Pancreas (tissue), 10 donors: ENCODE measurements at places on chromosomes 11 and 22. TPM values are rescaled to one million over a fixed set of nuclear protein-coding genes. Genes with fewer than 3 reads are reported as not detected.

The NKAPD1 gene
- total RNA-seq: 7.5 TPM

DNA sequence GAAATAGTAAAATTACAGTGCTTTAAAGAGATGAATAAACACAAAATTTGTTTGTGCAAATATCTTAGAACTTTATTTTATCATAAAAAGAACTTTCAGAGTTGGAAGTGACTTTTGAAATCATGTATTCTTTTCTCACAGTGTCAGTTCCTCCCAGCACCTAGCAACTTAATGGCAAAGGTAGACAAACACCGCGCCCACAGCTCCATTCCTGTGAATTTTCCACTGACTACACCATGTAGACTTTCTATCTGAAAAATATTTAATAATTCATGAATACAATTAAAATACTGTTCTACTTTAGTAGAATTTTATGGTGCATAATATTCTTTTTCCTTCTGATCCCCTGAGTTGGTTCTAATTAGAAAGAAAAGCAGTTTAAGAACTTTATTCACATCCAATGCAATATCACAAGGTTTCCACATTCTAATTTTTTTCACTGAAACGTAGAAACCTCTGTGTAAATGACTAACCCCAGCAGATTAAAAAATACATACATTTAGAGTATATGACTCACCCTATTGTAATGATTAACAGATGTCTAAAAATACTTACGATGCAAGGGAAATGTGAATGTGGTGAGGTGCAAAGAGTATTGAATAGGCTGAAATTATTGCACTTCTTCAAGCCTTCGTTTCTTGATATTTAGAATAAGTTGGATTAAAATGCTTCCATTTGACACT, 218.2 kb upstream of the CCDC179 start:
- H3K4me3 ChIP-seq: no peak overlapping the region
- H3K27ac ChIP-seq: no peak overlapping the region
- H3K36me3 ChIP-seq: no peaks in the 10 kb centered on the region
- DNase-seq: no peak
- no peaks in the 10 kb centered on the region for H3K4me1 ChIP-seq

GRCh38 chr22:41690476-41690875, 1.8 kb upstream of the SNU13 start:
- H3K4me1 ChIP-seq: no peaks in the 10 kb centered on the region
- H3K27me3 ChIP-seq: no peaks in the 10 kb centered on the region
- H3K27ac ChIP-seq: no peak overlapping the region
- DNase-seq: peak; percentile 48
- H3K4me3 ChIP-seq: no peak overlapping the region
- no peaks in the 10 kb centered on the region for H3K36me3 ChIP-seq

The DPAGT1 gene
- total RNA-seq: 24.9 TPM

The SMCO4 gene
- 31.8 TPM for total RNA-seq

The ANKK1 gene
- 0.14 TPM for total RNA-seq

DNA sequence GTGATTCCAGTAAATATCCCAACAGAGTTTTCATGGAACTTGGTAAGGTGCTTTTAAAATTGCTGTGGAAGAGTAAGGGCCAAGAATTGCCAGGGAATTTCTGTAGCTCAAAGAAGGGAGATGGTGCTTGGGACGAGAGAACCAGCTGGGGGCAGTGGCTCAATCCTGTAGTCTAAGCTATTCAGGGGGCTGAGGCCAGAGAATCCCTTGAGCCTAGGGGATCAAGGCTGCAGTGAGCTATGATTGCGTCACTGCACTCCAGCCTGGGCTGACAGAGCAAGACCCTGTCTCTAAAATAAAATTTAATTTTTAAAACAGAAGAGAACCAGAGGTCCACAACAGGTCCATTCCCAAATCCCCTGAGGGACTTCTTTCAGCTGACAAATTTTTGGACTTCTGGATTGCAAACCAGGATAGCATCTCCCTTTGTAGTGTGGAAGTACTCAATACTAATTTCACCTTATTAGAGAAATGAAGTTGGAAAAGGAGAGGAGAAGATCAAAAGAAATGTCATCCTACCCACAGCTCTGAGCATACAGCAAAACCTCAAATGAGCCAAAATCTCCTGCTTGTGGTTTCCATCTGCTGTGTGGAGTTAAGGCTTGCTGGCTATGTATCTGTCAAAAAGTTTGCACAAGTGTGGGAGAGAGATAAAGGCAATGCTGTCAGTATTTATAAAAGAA, 59.2 kb upstream of the CLPB start:
- H3K27ac ChIP-seq: no peak overlapping the region
- H3K27me3 ChIP-seq: no peaks in the 10 kb centered on the region

DNA sequence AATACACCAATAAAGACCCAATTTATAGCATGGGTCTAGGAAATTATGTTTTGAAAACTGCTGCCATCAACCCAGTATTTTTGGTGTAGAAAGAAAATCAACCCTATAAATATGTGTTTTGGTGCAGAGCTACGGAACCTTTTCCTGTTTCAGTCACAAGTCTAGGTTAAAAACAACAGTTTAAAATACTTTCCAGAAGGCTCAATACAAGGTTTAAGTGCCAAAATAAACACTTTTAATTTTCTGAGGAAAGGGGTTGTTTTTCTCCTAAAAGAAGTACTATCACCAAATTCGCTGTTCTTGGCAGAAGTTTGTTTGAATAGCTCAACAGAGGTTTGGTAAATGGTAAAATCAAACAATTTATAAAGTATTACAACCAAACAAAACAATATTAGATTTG, 201.3 kb downstream of the TMEM135 start:
- no peak overlapping the region for H3K4me3 ChIP-seq
- no peaks in the 10 kb centered on the region for H3K27me3 ChIP-seq
- no peaks in the 10 kb centered on the region for H3K36me3 ChIP-seq
- H3K4me1 ChIP-seq: no peaks in the 10 kb centered on the region
- no peak overlapping the region for H3K27ac ChIP-seq

DNA sequence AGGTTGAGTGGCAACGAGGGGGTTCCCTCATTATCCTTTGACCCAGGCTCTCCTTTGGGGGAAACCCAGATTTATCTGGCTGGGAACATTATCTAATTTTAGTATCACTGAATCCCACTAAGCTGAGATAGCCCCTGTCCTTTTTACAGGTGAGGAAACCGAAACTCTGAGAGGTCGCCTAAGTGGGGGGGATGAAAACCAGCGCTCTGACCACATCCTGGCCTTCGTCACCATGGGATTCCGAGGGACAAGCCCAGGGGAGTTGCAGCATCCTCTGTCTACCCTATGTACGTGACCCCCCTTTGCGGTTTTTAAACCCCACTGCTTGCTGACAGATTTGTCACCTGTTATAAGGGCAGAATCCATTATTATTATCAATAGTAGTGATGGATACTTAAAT, 61.0 kb downstream of the ISX start:
- DNase-seq: no peak
- no peak overlapping the region for H3K4me3 ChIP-seq
- no peaks in the 10 kb centered on the region for H3K4me1 ChIP-seq
- H3K27ac ChIP-seq: no peak overlapping the region
- H3K36me3 ChIP-seq: no peaks in the 10 kb centered on the region

GRCh38 chr11:64378335-64378880, 19.4 kb downstream of the RPS6KA4 start:
- H3K36me3 ChIP-seq: no peaks in the 10 kb centered on the region
- no peak overlapping the region for H3K27ac ChIP-seq
- H3K4me3 ChIP-seq: no peak overlapping the region
- H3K4me1 ChIP-seq: peaks cover 3% of the 10 kb centered on the region

- no peak overlapping the region for H3K27ac ChIP-seq
- no peaks in the 10 kb centered on the region for H3K36me3 ChIP-seq
- H3K4me3 ChIP-seq: no peak overlapping the region
- H3K27me3 ChIP-seq: no peaks in the 10 kb centered on the region
- no peaks in the 10 kb centered on the region for H3K4me1 ChIP-seq
Measured at GRCh38 chr11:83464160-83464944, 178.2 kb upstream of the CCDC90B start.

The HBB gene
- total RNA-seq: 3.3 TPM

The SUSD2 gene
- total RNA-seq: 7.2 TPM

DNA sequence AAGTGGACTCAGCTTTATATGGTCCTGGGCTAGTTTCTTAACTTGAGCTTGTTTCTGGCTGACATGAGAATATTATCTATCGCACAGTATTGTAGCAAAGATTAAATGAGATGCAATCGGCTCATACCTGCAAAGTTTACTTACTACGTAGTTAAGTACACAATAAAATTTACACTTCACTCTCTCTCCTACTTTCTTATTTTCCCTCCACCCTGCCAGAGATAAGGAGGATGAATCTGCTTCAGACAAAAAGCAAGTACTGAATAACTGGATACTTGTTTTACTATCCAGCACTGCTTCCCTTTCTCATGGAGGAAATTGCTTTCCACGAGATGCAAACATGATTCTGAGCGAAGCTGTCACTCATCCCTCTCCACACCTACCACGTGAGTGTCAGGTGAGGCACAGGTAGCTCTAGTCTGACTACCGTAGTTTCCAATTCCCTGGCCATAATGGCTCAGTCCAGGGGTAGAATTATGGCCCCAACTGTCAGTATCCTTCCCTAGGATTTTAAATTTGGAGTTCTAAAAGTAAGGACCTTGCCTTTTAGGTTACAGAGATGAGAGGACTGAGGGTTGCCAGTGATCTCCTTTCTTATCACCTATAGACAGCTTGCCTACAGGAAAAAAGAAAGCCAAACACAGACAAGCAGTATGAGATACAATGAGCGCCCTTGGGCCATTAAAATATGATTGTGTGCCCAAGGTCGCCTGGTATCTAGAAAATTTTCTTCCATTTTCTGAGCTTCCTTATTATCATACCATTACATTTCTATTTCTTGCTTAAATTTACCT, 39.8 kb downstream of the GAB2 start:
- H3K27ac ChIP-seq: no peak overlapping the region
- H3K27me3 ChIP-seq: no peaks in the 10 kb centered on the region
- no peaks in the 10 kb centered on the region for H3K4me1 ChIP-seq
- no peak for DNase-seq
- H3K4me3 ChIP-seq: no peak overlapping the region

- peak; percentile 6 for DNase-seq
- H3K4me3 ChIP-seq: no peak overlapping the region
- no peaks in the 10 kb centered on the region for H3K36me3 ChIP-seq
Measured at GRCh38 chr11:116990061-116990473, 108.2 kb downstream of the SIK3 start.

The APOL3 gene
- 4.9 TPM for total RNA-seq

DNA sequence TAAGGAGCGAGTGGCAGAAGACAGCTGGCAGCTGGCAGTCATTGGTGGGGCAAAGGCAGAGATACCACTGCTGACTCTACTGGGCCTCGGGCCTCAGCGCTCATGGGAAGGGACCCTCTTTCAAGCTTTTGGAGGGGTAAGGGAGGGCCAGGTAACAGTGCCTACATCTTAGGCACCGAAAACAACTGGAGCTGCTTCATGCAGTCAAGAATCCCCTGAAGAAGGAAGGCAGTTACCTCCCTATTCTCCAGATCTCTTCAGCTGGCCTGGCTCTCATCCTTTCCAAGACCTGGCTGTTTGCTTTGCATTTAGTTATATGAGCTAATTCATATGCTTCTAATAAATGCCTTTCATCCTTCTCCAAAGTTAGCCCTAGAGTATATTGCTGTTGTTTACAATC, 15.8 kb upstream of the ZNF74 start:
- DNase-seq: no peak
- no peak overlapping the region for H3K27ac ChIP-seq
- no peak overlapping the region for H3K4me3 ChIP-seq
- H3K36me3 ChIP-seq: no peaks in the 10 kb centered on the region
- H3K27me3 ChIP-seq: no peaks in the 10 kb centered on the region
- no peaks in the 10 kb centered on the region for H3K4me1 ChIP-seq

The MS4A12 gene
- total RNA-seq: not detected

- no peak overlapping the region for H3K27ac ChIP-seq
- no peaks in the 10 kb centered on the region for H3K36me3 ChIP-seq
- no peaks in the 10 kb centered on the region for H3K27me3 ChIP-seq
- no peak overlapping the region for H3K4me3 ChIP-seq
- H3K4me1 ChIP-seq: peaks cover 13% of the 10 kb centered on the region
Measured at GRCh38 chr11:62352355-62353336, 15.4 kb downstream of the ASRGL1 start.

The IL10RA gene
- 0.67 TPM for total RNA-seq

DNA sequence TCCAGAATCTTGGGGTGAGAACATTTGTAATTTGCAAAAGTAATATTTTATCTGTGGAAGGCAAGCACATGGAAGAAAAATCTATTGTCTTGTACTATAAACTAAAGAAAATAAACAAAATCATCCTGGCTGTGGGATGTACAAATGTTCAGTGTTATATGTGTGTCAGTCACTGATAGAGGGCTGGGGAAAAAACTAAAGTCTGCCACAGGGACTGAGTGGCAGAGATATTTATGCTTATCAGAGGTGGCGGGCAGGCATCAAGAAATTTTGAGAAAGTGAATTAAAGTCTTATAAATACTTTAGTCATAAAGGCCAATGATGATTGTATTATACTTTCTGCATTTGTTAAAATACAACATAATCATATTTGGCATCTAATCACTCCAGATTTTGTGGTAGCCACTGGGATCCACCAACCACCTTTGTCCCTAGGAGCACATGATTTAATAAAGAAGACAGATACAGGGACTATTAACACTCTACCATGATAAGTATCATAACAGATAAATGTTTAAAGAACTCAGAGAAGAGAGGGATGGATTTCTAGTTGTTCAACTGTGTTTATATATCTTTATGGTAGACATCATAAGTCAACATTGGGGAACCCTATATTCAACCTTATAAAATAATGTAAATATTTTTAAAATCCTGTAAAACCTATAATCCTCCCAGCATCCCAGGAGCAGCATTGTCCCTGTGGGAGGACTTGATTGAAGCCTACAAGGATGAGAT, 2.6 kb upstream of the ENDOD1 start:
- no peaks in the 10 kb centered on the region for H3K36me3 ChIP-seq
- H3K4me3 ChIP-seq: no peak overlapping the region
- no peaks in the 10 kb centered on the region for H3K4me1 ChIP-seq
- DNase-seq: no peak
- H3K27ac ChIP-seq: no peak overlapping the region

The GLYATL1 gene
- total RNA-seq: 1.3 TPM

The MOV10L1 gene
- 0.19 TPM for total RNA-seq

DNA sequence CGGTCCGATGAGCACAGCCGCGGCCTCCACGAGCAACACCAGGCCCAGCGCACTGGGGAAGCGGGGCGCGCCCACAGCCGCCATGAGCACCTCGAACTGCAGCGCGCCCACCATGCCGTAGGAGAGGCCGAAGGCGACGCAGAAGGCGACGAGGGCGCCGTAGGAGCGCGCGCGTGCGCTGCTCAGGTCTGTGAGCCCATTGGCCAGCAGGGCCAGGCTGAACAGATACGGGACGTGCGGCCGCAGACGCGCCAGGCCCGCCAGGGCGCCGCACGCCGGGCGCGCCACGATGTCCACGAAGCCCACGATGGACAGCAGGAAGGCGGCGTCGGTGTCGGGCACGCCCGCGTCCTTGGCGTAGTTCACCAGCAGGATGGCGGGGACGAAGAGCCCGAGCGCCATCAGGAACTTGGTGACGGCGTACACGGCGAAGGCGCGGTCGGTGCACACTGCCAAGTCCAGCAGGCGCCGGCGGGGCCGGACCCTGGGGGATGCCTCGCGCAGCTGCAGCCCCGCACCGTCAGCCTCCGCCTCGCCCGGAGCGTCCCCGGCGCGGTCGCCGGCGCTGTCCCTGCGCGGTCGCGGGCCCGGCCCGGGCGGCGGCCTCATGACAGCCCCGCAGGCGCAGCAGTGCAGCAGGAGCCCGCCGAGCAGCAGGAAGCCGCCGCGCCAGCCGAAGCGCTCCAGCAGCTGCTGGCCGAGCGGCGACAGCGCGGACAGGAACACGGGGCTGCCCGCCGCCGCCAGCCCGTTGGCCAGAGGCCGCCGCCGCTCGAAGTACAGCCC, 2.9 kb downstream of the SLC16A8 start:
- H3K4me3 ChIP-seq: peak overlapping the region; percentile 22
- H3K36me3 ChIP-seq: no peaks in the 10 kb centered on the region
- no peaks in the 10 kb centered on the region for H3K27me3 ChIP-seq

The FGF4 gene
- not detected for total RNA-seq

The CLMP gene
- total RNA-seq: 3.5 TPM
